Muscle of back (tissue), 13 donors: ENCODE measurements at places on chromosomes 6 and 20. TPM values are rescaled to one million over a fixed set of nuclear protein-coding genes. Genes with fewer than 3 reads are reported as not detected.

Gene ADGRF1
- polyA plus RNA-seq: 0.22 TPM

Gene CST5
- not detected for polyA plus RNA-seq

Gene FAM83C
- not detected for polyA plus RNA-seq

Gene OR2J3
- polyA plus RNA-seq: not detected

- no peak for DNase-seq
Measured at GRCh38 chr20:61839912-61840778, 225.5 kb downstream of the TAF4 start.

DNA sequence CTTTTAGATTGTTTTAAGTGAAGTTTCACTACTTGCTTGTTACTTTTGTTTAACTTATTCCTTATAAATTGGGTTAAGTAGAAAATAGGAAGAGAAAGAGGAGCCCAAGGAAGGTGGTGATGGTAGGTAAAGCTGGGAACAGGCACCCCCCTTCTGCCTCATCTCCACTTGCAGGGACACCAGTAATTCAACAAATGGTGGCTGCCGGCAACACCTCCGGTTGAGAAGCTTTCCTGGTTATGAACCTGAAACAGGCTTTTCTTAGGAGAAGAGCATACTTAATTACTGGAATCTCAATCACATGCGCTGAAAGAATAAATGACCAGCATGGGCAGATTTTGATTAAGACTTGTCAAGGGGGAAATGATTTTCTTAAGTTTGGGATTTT is 158.9 kb upstream of the ZNF217 start:
- no peak for DNase-seq

- no peak for DNase-seq
Measured at GRCh38 chr6:15493437-15494168, 169.2 kb downstream of the DTNBP1 start.

- DNase-seq: no peak
Measured at GRCh38 chr20:31566658-31567379, 38.3 kb upstream of the ID1 start.

DNA sequence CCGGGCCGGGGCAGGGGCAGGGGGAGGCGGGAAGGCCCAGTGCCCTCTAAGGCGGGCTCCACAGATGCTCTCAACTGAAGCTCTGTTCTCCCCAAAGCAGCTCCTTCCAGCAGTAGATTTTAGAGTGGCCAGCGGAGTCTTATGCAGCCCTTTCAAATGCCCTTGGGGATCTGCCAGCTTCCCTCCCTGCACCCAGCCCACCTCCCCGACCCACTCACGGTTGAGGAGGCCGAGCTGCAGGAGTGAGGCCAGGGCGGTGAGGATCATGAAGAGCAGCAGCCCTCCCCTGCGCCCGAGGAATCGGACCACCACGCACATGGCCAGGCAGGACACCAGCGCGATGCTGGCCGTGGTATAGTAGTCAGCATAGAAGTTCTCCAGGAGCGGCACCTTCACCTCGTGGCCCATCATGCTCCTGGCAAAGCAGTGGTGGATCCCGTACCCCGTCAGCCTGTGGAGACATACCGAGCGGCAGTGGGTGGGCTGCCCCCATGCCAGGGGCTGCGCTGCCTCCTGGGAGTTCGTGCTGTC is 28.0 kb downstream of the PSMG4 start:
- DNase-seq: no peak

DNA sequence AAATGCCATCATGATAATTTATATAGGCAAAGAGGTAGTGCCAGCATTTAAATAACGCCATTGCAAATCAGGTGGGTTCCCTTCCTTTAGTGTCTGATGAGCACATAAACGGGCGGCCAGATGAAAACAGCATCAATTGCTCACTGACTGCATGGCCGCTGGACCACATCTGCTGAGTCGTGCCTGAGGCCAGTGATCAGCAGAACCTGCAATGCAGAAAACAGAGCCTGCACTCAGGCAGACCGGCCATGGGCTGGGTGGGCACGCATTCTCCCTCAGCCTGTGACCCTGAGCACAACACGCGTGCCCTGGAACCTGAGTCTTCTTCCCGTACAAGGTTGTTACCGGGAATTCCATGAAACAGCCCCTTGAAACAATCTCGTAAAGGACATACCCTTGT is 144.0 kb upstream of the THBS2 start:
- DNase-seq: no peak

GRCh38 chr6:161056451-161056850 is 64.9 kb downstream of the MAP3K4 start:
- DNase-seq: no peak

DNA sequence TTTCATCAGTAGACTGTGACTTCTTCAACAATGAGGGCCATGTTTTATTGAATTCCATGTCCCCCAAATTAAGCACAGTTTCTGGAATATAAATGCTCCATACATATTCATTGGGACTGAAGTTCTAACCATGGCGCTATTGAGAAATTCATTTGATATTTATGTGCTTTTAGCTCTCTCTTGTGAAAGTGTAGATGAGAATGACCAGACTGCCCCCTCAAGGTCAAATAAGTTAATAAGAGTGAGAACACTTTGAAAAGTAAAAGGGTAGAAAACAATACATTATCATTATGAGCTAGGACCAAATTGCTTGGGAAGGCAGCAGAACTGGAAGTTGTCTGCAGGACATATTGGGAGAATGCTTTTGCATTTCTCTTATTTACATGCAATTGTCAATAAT is 597.9 kb downstream of the EPM2A start:
- DNase-seq: no peak

GRCh38 chr20:11890331-11891076 is 27.2 kb upstream of the BTBD3 start:
- peak; percentile 92 for DNase-seq

- no peak for DNase-seq
Measured at GRCh38 chr6:6635291-6635690, 46.8 kb downstream of the LY86 start.
